ENCODE measurements at places on chromosomes 13 and 19.

DNA sequence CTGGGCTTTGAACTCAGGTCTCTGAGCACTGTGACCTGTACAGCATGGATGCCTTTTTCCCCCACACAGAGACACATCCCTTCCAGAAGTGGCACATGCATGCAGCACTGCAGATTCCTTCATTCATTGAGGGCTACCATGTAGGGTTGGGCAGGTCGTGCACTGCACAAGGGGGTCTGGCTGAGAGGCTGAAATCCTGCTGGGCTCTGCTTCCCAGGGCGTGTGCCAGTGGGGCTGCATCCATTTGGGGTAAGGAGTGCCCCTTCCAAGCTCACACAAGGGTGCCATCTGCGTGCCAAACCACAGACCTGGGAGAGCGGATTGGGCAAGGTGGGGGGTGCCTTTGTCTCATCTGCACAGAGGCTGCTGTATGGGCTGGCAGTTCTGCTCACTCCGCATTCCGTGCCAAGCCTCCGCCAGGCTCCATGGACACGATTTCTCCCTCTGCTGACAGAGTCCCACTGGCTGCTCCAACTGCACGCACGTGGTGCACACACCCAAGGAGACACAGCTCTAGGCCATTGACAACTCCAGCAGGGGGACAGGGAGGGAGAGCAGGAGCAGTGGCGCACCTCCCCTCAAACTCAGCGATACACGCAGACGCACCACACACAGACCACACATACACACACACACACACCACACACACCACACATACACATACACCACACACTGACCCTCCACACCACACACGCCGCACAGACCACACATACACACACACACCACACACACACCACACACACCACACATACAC is 4.5 kb upstream of the SHISA7 start:
- DNase-seq: peak; percentile 92

GRCh38 chr19:52991484-52991883 is 22.2 kb upstream of the ERVV-1 start:
- DNase-seq: no peak

DNA sequence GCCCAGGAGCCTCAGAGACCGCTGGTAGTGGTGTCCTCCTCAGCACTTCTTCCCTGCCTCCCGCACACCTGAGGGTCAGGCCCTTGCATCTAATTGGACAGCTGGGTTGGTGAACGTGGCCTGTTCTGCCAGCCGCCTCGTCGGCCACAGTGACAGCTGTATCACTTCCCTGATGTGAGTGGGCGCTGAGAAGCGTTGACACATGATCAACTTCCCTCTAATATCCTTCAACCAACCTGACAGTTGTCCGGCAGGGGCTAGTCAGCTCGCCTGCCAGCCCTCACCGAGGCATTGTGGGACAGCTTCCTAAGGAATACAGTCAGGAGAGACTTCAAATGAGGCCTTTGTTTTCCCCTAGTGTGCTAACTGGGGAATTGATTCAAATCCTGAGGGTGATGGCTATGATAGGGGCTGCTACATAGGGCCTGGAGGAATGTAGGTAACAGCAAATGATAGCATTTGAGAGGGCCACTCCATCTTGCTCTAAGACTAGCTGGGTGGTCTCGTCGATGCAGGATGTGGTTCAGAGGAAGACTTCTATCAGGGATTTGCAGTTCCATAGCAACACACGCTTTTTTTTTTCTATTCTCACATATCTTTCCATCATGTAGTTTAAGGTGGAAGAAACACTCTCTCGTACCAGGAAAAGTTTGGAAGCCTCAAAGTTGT is 230.8 kb downstream of the TSHZ3 start:
- DNase-seq: no peak

DNA sequence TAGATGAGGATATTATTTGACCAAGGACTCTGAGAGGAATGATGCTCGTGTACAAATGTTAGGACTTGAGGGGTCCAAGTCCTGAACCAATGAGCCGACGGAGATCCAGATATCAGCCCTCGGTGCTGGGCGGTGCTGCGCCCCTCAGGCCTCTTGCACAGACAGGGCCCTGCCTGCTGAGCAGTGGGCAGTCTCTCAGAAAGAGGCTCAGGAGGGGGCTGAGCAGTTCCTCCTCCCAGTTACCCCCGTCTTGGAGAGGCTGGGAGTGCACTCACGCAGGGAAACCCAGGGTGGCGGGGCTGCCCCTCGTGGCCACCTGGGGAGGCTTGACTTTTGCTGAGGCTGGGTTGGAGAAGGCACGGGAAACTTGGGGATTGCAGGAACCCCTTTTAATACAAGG is 18.4 kb downstream of the TEX29 start:
- no peak for DNase-seq

DNA sequence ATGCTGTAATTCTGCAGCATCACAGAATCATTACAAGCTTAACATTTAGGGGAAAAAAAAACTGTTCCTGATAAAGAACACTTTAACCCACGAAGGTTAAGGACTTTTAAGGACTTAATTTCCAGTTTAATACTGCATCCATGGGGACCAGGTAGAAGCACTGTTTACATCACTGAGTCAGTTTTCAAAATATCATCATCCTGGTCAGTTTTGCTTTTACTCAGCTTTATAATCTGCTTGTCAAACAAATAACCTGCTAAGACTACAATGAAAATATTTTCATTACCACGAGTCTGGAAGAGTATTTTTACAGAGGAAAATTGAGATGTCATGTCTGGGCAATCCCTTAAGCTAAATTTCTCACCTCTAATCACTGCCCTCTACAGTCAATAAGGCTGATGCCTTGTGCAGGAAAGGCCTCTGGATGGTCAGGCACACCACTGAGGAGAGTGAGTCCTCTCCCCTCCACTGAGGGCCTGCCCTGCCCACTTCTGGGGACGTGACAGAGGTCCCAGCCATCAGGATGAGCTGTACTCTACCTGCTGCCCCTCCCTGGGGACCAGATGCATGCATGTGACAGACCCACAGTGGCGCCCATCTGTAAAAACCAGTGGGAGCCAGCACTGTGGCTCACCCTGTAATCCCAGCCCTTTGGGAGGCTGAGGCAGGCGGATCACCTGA is 31.0 kb downstream of the FOXO1 start:
- DNase-seq: no peak

DNA sequence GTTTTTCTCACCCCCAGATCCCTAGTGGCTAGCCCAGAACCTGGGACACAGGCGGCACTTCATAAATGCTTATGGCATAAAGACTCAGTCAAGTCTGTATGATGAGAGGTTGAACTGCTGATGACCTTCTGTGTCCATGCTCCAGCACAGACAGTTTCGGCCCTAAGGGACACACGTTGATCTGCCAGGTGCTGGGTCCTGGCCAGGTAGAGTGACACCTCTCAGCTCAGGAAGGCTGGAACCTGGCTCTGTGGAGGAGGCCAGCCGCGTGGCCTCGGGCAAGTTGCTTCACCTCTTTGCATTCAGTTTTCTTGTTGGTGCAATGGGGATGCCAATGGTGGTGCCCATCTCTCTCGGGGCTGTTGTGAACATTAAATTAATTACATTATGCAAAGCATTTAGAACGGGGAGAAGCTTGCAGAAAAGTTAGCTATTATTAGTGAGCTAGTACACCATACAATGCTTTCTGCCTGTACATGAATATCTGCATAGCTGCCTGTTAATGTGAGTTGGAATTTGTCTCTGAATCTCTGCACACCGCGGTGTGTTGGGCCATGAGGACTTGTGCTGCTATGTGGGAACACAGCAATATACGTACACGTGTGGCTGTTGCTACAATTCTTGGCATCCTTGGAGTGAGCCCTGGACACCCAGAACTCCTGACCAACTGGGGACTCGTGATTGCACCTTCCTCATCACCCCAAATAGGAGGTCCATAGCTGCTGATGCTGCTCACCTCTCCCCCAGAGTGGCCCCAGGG is 8.4 kb downstream of the GADD45B start:
- DNase-seq: no peak

- no peak for DNase-seq
These were observed 36.1 kb downstream of the KLF2 start for GRCh38 chr19:16360738-16361137.

DNA sequence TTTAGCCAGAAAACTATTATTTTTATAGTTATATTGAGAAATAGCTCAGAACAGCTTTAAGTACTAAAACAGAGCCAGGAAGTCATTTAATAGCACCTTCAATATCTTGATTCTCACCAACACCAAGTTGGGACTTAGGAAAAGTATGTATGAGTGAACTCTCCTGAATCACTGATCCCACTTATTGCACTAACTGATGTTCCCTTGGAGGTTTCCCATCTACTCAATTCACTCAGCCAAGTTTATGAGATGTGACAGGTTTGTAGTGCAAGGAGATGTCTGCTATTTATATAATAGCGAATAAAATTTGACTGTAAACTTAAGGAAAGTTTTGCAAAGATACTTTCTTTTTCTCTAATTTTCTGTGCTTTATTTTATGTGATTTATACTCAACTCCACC is 1147.6 kb upstream of the PCDH20 start:
- no peak for DNase-seq

Data from posterior cingulate gyrus (tissue), 11 donors.